ENCODE measurements at places on chromosomes 2 and 18.

DNA sequence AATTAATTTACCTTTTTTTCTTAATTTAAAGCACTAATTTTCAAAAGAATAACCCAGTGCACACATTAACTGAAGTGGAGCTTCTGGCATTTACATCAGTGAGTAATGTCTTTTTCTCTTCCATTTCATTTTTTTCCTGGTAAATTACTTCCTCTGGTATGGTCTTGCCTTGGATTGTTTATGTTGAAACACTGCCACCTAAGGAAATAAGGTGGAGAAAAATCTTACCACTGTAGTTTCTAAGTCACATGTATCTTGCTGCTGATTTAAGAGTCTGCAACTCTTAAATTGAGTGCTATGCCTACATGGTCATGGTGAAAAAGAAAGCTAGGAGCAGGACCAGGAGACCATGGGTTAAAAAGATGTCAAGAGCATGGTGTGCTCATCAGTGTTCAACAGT lies 51.0 kb downstream of the TTC27 start:
- DNase-seq = no peak

DNA sequence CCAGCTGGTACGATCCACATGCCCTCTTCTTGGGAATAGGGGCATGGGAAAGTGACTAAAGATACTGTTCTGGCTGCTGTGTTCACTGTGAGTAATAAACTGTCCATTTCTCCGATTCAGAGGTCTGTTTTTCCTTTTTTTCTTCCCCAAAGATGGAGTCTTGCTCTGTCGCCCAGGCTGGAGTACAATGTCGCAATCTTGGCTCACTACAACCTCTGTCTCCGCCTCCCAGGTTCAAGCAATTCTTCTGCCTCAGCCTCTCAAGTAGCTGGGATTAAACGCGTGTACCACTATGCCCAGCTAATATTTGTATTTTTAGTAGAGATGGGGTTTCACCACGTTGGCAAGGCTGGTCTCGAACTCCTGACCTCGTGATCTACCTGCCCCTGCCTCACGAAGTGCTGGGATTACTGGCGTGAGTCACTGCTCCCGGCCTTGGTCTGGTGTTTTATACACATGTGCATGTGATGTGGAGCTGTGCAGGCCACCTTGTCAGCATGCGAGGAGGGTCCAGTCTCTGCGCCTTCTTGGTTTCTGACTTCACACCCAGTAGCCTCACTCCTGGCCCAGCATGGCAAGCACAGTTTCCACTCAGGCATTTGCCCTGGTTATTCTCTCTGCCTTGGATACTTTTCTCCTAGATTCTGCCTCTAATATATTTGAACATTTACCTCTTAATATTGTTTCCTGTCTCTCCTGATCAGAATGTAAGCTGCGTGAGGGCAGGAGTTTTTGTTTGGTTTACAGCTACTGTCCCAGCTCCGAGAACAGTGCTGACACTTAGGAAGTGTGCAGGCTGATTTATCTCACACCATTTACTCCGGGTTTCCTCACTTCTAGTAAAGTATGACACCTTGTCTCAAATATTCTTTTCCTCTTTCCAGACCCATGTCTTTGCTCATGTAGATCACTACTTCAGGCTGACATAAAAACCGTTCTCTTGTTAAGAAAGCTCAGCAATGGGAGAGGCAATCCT lies 19.7 kb downstream of the PTPN18 start:
- DNase-seq = no peak

GRCh38 chr2:101253013-101253702 lies 472 bp downstream of the CNOT11 start:
- DNase-seq = peak; percentile 78

- no peak for DNase-seq
These were observed 8.4 kb upstream of the NPPC start for GRCh38 chr2:231934441-231935206.

DNA sequence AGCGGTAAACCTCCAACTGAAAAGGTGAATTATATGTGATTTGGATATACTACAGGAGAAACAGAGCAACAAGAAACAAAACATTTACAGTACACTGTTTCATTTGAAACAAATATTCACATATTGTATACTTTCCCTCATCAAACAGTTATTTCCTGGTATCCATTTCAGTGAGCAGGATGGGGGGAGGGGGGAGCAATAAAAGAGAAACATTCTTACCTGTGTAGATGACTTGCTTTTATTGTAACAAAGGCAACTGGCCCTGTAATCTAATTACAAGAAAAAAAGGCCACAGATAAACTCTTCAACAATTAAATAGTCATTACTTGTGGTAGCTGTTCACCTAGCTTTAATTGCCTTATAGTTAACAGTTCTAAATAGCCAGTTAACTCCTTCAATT lies 3.9 kb upstream of the PPP1CB start:
- DNase-seq = no peak

GRCh38 chr18:24538414-24539264 lies 78.2 kb downstream of the HRH4 start:
- no peak for DNase-seq

- DNase-seq = no peak
These were observed 1117.0 kb downstream of the DSC3 start for GRCh38 chr18:29925566-29925965.

DNA sequence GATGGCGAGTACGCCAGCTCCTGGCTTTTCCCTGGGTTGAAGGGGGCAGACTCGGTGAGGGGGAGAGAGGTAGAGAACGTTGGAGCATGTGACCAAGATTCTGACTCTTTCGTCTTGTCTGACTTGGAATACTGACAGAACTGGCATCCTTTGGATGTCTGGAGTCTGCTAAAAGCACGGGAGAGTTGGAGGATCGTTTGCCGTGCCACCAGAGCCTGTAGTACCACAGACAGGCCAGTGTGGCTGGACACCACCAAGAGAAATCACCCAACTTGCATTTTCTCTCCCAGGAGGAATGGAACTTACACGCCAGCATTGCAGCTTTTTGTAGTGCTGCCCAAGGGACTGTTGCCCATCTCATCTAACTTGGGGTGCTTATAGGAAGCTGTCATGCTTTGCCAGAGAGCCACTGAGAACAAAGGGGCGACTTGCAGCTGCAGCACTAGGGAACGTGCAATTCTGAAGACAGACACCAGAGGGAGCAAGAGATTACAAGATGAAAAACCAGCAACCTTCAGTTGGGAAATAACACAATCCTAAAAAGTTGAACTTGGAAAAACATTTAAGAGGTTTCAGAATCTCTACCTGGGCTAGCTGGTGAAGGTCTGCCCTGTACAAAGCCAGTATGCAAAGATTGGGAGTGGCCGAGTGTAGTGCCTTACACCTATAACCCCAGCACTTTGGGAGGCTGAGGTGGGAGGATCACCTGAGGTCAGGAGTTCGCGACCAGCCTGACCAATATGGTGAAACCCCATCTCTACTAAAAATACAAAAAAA lies 24.1 kb downstream of the PSMG2 start:
- peak; percentile 39 for DNase-seq

DNA sequence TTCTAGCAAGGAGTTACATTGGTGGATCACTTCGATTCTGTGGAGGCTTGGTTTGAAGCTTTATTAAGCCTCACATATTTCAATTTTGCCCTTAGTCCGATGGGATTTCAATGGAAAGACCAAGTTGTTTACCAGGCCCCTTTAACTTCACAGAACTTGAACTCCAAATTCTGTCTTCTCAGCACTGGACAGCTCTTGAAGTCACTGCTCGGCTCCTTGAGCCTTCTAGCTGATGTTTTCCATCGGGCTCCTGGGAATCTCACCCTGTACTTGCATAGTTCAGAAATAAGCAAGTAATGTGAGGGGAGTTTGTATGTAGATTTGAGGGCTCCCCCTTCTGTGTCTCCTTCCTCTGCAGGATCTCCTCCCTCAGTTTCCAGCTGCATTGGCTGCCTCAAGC lies 15.1 kb downstream of the OXER1 start:
- no peak for DNase-seq

All from activated naive CD4-positive, alpha-beta T cell treated with Interleukin-2 at 50 U/mL for 16 hours (primary cell).